Epithelial cell of esophagus (primary cell): ENCODE measurements at places on chromosomes 5 and 9.
A peak's percentile ranks its signal among the peaks of the same experiment; 100 is the strongest.

DNA sequence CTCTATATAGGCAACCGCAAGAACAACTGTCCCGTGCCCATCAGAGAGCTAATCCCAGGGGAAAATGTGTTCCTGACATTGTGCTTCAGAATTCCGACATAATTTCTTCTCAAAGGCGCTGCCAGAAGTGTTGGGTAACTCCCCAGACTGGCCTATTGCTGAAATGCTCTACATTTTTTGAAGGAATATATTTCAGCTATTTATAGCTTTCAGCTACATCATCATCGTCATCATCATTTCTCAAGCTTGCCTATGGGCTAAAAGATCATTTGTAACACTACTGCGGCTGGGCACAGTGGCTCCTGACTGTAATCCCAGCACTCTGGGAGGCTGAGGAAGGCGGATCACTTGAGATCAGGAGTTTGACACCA lies 49.7 kb downstream of the MYO10 start:
- DNase-seq: no peak

DNA sequence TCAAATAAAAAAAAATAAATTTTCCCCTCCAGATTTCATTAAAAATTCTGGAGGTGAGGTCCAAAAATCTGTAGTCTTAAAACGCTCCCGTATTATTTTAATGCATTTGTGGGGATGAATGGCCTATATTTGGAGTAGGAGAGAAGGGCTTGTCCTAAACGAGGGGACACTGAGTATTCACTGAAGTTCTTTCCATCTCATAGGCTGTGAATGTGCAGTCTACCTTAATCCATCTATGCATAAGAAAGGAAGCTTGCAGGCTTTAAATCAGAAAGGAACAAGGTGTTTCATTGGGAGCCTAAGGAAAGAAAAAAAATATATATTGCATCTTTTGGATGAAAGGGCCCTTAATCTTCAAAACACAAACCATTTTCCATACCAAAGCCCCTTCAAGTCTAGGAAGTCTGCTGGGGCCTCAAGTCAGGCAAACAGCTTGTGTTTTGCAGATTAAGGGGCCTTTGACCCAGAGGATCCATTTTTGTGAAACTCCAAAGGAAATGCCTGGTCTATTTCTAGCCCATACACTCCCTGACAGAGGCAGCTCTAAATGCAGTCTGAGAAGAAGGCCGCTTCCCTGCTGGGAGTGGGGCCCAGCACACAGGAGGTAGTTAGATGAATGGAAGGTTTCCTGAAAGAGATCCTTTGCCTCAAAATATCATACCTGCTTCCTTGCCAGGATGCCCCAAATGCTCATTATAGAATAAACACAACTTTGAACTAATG lies 35.6 kb downstream of the BRINP1 start:
- DNase-seq: no peak

DNA sequence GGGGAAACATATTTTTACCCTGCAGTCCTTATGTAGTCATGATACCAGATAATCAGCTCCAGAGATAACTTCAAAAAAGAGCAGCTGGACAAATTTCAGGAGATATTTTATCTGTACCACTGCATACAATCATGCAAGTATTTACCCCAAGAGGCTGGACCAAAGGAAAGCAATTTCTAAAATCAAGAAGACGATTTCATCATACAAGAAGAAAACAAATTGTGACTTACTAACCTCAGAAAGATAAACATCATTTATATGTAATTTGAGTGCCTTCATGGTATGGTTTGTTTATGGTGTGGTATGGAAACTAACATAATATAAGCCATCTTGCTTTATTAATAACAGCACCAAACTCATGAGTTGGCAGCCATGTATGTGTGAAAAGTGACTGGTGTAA lies 603.6 kb downstream of the PSAT1 start:
- DNase-seq: no peak

DNA sequence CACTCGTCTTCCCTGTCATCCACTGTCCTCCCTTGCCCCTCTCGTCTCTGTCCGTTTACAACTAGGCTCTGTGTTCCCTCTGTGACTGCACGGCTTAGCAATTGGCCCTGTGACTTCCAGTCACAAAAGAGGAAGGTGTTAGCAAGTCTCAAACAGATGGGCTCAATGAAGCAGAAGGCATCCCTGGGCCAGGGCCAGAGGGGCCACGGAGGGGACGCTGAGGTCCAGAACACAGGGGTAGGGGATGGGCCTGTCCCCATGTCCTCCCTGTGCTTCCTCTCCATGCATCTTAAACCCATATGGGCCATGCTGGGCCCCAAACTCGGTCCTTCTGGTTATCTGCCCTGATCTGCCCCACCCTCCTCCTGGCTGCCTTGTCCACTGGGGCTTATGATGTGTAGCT lies at the start of gene CD72:
CD72 (minus strand) TSS at position 89 of the 403 bp plus-strand sequence. CDS start 110 bp downstream, outside the sequence.
- DNase-seq: no peak

- no peak for DNase-seq
Observed at GRCh38 chr9:38361473-38361850, 31.0 kb upstream of the ALDH1B1 start.

DNA sequence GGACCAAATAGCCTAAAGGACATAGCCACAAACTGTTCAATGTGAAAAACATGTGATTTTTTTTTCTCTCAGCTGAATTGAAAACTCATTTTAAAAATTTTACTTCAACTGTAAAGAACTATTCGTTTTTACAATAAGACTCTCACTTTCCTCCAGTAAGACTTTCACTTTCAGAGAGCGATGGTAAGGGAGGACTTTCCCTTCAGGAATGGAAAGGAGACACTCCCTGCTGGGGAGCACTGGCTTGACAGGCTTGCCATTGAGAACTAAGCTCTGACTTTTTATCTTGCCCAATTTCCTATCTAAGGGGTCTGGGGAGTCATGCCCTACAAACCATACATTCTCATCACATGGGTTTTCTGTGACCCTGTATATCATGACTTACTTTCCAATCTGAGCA lies 186.7 kb downstream of the CFAP90 start:
- DNase-seq: no peak

- DNase-seq: no peak
Observed at GRCh38 chr5:1817261-1818043, 16.2 kb downstream of the NDUFS6 start.

GRCh38 chr9:98330831-98331230 lies 75.4 kb upstream of the TBC1D2 start:
- no peak for DNase-seq

DNA sequence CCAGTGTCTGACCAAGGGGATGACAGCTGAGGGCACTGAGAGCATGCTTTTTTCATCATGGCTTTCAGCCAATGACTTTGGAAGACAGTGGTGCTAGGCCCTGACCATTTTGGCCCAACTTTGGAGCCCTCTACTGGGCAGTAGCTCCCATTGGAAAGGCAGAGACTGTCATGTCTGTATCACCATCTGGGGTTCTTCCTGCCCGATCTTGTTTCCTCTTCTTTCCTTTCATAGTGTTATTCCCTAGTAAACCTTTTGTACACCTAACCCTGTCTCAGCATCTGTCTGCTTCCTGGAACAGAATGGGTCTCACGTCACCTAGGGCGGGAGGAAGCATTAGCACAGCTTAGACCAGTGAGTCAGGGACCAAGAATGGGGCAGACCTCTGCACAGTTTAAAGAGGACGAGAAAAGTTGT lies 97.4 kb upstream of the MAST4 start:
- DNase-seq: peak; percentile 94

DNA sequence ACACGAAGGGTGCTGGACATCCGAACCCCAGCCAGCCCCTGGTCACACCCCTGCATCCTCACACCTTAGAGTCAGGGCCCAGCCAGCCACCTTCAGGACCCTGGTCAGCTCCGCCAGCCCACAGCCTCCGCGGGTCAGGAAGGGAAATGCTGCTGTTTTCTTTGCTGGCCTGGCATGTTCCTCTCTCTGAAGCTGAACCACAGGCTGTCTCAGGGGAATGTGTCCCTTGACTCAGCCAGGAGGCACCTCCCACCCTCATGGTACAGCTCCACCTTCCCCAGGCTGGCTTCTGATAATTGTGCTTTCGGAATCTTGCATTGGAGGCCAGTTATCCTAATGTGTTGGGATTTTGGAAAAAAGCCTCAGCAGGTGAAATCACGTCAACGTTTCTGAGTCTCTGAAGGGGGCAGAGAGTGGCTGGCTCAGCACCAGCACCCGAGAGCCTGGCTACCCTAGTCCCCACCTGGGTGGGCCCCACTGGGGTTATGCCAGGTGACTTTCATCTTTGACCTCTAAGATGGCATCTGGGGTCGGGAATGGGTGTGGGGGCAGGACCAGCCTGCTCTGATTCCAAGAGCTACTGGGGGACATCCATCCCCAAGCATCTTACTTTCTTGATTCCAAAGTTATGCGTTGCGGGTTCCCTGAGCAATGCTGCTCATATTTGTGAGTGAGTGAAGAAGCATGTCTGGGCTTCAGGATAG lies 9.8 kb upstream of the OLFM1 start:
- DNase-seq: no peak

- DNase-seq: no peak
Observed at GRCh38 chr5:124277767-124278545, 468.5 kb downstream of the ZNF608 start.

GRCh38 chr5:98307811-98308210 lies 465.7 kb upstream of the RGMB start:
- DNase-seq: peak; percentile 73

DNA sequence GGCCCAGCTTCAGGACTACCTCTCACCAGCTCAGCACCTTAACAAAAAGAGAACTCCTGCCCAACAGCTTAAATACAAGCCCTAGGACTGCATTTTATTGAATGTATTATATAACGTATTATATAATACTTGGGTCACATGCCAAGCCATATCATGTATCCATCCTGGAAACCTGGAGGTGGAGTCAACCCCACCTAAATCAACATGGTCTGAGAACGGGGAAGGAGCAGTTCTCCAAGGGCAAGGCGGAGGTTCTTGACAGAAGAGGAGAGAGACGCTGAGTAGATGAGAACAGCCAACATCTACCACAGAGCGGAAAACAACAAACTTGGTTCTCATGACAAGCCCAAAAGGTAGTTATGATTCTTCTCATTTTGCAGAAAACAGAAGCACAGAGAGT lies 163.4 kb downstream of the FGF18 start:
- no peak for DNase-seq

DNA sequence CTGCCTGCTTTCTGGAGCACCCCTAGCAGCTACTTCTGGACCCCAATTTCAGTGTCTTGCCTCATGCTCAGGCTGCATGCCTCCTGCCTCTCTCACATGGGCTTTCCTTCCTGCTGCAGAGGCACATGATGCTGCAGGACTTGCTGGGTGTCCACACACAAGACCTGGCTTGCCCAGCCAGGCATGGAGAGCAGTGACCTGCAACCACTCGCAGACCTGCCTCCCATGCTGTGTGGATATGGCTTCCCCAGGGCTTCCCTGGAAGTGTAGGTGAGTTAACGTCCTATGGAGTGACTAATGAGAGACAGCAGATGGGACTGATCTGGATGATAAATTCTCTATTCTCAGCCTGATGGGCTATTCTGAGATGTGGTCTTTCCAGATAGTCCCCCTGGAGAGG lies 53.2 kb upstream of the SMIM32 start:
- DNase-seq: peak; percentile 84

- no peak for DNase-seq
Observed at GRCh38 chr5:170584450-170585058, 80.7 kb downstream of the KCNIP1 start.

DNA sequence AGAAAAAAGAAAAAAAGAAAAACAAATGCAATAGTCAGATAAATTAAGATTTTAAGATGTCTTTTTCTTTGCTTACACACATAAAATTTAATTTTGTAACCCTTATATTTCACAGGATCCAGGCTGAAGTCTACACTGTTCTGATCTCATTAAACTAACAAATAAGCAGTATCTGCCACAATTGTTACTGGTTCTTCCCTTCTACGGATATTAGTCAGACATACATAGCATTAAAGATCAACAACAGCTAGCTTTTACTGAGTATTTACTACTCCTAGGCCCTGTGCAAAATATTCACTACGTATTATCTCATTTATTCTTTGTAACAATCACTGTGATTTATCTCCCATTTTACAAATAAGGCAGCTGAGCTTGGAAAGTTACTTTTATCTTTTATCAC lies 34.9 kb downstream of the GNAQ start:
- no peak for DNase-seq

- DNase-seq: peak; percentile 93
Observed at GRCh38 chr5:38468202-38468673, 88.2 kb downstream of the LIFR start.

- DNase-seq: peak; percentile 48
Observed at GRCh38 chr5:111511831-111512374, 432 bp downstream of the STARD4 start.

- DNase-seq: no peak
Observed at GRCh38 chr5:87266914-87267573, 639 bp upstream of the RASA1 start.

GRCh38 chr9:93161786-93162562 lies 22.0 kb upstream of the WNK2 start:
- no peak for DNase-seq

DNA sequence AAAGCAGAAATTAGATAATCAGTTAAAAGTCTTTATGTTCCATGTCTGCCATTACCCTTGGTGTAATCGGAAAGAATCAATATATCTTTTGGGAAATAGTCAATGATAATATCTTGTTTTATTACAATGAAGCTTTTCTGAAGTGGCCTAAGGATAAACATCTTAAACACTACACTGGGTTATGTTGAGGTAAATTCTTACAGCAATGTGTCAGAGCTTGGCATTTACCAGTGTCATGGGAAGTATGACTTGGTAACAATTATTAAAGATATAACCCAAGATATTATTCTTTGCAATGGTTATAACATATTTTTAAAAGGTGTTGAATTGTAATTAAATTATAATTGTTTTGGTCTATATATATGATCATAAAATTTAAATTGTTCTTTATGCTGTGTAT lies 84.7 kb downstream of the CFAP95 start:
- DNase-seq: no peak

- no peak for DNase-seq
Observed at GRCh38 chr9:133709691-133710571, 28.2 kb downstream of the SARDH start.

DNA sequence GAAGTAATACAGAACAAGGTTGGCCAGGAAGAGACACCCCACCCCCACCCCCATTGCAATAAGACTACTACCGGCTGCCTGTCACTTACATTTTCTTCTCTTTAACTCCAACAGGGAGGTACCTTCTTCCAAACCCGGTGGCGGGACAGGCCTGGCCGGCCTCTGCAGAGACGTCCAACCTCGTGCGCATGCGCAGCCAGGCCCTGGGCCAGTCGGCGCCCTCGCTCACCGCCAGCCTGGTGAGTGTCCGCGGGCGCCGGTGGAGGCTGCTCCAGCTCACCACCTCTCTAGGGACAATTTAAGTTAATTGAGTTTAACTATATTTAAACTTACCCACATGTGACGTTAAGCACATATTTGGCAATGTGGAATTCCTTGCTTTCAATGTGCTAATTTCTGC lies 192.4 kb downstream of the MAST4 start:
- no peak for DNase-seq

DNA sequence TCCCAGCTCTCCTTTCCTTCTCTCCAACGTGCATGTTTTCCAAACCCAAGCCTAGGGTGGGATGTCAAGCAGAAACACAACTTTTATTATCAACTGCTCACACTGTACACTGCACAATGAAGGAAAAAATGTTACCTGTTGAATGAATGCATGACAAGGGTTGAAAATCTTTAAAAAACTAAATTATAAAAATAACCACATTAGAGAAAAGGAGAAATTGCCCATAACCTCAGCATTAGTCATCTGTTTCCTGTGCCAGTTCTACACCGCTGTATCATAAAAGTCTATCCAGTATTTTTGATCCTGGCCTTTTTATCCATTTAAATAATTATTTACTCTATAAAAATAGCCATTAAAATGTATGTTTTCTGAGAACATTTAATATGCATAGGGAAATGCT lies 101.1 kb downstream of the APBA1 start:
- DNase-seq: no peak

GRCh38 chr5:35672995-35673394 lies 55.3 kb downstream of the SPEF2 start:
- no peak for DNase-seq
